ENCODE measurements at places on chromosomes 6 and 20.

- DNase-seq = no peak
These were observed 39.0 kb downstream of the ADGRF4 start for GRCh38 chr6:47737406-47737805.

DNA sequence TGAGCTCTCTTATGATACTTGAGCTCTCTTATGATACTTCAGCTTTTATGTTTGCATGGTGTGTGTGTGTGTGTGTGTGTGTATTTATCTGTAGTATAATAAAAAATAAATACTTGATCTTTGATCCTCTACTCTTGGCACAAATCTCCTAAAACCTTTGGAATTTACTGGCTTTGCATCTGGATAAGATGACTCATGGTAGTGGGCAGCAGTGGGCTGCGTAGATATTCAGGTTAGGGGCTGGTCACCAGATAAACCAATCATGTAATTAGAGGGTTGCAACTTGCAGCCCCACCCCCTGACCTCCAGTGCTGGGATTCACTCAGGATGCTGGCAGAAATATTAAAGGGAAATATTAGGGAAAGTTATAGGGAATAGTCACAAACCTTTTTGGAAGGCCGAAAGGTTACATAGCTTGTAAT is 151.9 kb upstream of the COL21A1 start:
- DNase-seq = no peak

DNA sequence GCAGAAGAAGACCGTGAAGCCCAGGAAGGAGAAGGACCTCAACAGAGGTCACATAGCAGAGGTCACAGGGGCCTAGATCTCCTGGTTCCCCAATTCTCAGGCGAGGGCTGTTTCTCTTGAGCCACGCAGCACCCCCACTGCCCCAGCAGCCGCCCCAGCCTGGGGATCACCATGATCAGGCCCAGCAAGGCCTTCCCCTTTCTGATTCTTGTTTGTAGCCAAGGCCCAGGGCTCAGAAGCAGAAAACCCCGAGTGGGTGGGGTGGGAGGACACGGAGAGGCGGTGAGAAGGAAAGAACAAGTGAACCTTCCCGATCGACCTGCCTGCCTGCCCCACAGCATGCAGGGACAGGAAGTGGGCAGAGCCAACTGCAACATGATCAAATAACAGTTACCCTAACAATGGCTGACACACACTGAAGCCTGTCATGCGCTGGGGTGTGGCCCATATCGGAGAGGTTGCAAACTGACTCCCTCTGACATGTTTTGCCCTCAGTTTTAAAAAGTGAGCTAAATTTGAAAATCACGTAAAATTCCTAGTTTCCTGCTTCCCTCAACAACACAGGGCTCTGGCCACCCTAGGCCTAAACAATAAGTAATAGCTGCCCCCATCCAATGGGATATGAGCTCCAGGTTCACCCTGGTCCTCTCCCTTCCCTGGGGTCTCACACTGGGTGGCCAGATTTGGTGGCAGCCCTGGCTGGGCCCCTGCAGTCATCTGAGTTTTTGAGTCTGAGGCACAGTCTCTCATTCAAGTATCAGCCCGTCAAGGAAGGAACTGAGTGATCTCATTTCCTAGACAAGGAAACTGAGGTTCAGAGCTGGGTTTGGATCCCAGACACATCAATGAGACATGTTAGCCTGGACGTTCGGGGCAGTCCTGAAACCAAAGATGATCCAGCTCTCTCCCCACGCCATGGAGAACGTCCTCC is 6.5 kb downstream of the PEDS1 start:
- DNase-seq = peak; percentile 54

GRCh38 chr6:70686548-70687133 is 19.0 kb downstream of the SMAP1 start:
- no peak for DNase-seq

DNA sequence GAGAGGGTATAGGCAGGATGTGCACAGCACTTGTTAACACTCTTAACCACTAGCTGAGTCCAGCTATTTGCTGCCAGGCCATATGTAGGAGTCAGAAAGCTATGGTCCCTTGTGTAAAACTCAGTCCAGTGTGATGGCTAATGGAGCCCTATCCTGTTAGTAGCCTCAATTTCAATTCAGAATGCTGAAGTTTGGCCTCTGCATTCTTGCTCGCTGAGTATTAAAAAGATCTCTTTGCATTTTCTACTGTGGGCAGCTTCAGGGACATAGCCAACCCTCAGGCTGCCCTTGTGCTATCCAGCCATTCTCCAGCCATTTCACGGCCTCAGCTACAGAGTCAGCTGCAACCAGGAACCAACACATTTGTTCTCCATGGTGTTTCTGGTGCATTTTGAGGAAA is 92.5 kb downstream of the SPTLC3 start:
- no peak for DNase-seq

DNA sequence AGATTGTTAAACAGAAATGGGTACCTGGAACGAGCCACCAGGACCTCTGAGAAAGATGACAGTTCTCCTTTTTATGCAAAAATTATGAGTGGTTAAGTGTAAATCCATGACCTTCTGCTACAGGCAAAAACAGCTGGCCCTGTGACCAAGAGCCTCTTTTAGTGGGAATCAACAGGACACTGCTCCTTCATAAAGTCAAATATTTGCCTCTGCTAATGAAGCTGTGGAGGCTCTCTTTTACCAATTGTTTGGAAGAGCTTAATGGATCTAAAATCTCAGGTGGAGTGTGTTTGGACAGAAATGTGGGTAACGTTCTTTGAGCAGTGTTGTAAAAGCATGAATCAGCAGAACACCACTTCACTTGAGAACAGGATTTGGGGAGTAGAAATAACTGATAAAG is 117.5 kb upstream of the PCSK2 start:
- no peak for DNase-seq

GRCh38 chr6:132445201-132445951 is 44.1 kb upstream of the MOXD1 start:
- DNase-seq = no peak

DNA sequence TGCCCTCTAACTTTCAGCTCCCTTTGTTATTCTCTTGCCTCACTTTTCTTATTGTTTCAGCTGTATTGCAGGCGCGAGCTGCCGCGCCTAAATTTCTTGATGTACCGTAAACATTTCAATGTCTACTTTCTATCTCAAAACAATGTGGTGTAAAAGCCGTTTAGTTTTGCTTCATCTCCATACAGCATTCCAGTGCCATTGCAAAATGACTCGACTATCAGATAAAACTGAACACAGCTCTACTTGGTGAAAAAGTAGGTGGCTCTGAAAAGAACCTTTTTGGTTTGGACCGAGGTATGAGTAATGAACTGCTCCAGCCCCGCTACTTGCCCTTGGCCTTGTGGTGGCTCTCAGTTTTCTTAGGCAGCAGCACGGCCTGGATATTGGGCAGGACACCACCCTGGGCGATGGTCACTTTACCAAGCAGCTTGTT is 74.6 kb downstream of the OR2B2 start:
- DNase-seq = no peak

DNA sequence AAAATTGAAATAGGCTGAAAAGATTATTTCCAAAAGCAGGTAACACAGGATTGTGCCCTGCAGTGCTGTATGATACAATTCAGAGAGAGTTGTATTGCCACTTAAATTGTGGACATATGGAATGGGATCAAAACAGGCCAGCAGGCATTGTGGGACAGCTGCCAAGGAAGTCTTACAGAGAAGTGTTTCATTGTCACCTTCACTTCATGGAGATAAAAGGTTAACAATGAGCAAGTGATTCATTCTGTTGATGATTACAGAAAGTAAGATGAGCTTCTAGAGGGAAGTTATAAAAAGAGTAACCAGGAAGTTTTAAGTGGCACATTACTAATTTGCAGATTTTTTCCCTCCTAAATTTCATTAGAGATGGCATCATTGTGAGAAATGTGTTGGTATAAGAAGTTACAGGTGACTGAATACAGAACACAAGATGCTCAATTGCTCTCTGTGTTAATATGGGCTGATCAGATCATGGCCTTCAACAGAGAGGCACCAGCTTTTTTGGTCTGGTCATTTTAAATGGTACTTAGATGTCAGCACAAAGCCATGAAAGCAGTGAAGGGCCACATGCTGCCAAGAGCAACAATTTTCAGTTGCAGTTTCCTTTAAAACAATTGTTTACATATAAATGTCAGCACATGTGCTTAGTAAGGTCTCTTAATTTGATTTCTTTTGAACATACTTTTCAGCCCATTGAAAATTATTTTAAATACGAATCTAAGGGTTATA is 402.5 kb upstream of the FKBP1C start:
- DNase-seq = no peak

DNA sequence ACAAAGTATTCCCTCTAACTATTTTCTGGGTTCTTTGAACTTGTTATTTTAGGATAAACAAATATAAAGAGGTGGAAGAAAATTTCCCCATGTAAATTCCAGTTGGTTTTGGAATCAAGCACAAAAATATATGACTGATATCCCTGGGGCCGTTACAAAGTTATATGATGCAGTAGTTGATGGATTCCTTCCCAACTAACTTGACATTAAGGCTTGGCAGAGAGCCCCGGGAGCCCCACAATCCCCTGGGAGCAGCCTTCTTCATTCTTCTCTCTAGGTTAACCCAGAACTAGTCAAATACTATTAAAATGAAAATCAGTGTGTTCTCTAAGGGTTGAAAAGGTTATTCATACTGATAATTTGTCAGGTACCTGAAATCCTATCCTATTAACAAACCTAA is 508.9 kb upstream of the SOX4 start:
- no peak for DNase-seq

GRCh38 chr6:32937230-32937633 is 3.6 kb downstream of the HLA-DMB start:
- DNase-seq = no peak

- no peak for DNase-seq
These were observed 86.6 kb downstream of the CD40 start for GRCh38 chr20:46204594-46205186.

DNA sequence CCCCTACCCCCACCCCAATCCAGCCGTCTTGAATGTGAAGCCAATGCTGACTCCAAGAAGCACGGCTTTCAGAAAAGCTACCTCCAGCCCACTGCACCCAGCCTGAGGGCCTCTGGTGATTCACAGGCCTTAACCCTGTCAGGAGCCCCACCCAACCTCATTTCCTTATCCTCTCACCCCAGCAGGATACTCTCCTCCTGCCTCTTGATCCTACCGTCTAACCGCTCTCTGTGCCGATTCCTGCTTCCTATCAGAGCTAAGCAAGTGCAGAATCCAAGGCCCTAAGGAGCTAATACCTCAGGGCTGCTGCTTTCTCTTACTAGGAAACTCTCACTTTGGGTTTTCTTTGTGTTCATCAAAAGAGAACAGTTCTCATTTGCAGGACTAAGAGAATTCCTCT is 47.2 kb downstream of the TRERF1 start:
- DNase-seq = peak; percentile 39

DNA sequence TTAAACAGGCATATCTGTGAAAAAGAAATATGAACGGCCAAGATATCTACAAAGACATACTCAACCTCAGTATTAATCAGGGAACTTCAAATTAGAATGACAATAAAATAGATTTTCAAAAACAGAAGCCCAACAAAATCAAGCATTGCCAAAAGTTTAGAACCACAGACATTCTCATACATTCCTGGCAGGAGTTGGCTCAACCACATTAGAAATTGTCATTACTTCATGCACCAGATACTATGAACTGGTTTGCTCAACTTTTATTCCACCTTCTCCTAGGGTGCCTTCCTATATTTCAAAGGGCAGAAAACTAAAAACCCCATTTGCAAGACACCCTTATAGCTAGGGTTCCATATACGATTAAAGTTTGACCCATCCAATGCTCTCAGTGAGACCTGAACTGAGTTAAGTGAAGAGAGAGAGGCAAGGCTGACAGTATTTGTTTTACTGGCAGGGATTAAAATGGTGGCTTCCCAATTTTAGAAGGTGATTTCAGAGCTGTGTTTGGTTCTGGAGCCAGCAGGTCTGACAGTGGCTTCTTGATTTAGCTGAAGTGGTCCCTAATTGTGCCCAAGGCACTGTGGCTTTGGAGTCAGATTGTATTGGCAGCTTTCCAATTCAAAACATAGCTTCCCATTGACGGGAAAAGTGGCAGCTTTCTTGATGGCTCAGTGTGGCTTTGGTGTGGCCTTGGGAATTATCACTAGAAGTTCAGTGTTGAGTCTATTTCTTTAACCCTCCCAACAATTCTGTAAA is 77.1 kb upstream of the CDYL start:
- DNase-seq = no peak

GRCh38 chr20:17912916-17913315 is 55.7 kb downstream of the SNX5 start:
- no peak for DNase-seq

- DNase-seq = no peak
These were observed 489.5 kb downstream of the KIF16B start for GRCh38 chr20:16083639-16084280.

- DNase-seq = no peak
These were observed 9.5 kb downstream of the DAAM2 start for GRCh38 chr6:39801456-39802251.

DNA sequence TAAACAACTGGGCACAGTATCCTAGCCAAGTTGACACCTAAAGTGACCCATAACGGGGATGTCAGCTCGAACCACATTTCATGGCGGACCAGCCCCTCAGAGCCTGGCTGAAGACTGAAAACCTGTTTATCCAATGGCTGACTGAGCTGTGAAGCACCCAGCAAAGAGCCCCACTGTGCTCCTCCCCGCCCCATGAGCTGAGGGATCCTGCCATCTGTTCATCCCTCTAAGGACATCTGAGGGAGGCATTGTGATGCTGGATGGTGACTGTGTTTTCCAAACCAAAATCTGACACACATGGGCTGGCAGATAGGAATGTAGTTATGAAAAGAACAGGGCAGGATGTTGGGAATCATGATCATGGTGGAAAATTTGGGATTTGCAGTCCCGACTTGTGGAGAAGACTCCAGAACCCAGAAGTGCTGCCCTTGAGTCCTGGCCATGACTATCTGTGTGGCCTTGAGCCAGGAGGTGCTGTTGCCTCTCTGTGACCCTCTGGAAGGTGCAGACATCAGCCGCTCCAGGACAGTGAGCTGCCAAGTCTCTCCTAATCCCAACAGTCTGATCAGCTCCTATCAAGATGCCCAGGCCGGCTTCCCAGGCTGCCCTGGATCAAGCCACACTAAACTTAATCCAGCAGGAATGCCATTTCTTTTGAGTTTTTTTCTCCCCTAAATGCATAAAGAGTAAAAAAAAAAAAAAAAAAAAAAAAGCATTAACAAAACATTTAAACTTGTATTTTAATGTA is 5.7 kb downstream of the EDN3 start:
- no peak for DNase-seq

- DNase-seq = no peak
These were observed 58.7 kb downstream of the KIF13A start for GRCh38 chr6:17928514-17929430.
